ENCODE measurements at places on chromosomes 16 and 17. TPM values are rescaled to one million over a fixed set of nuclear protein-coding genes. Genes with fewer than 3 reads are reported as not detected.
A peak's percentile ranks its signal among the peaks of the same experiment; 100 is the strongest.

Gene BICDL2
- not detected for polyA plus RNA-seq

Gene UBE2G1
- polyA plus RNA-seq, result 66.6 TPM

Gene PABPN1L
- polyA plus RNA-seq, result not detected

Gene NPW
- not detected for polyA plus RNA-seq

Gene KRTAP16-1
- polyA plus RNA-seq, result 0.58 TPM

Gene BTBD17
- polyA plus RNA-seq, result not detected

GRCh38 chr16:970766-971581 lies at the start of gene LMF1:
Gene LMF1 (minus strand): TSS chr16:970984. CDS start chr16:970980, 4 bp downstream.
- peak; percentile 93 for DNase-seq

GRCh38 chr17:76262732-76263344 lies 2.3 kb upstream of the UBALD2 start:
- no peak for DNase-seq

- DNase-seq, result no peak
Measured at GRCh38 chr17:28725166-28725659, 820 bp downstream of the TLCD1 start.

DNA sequence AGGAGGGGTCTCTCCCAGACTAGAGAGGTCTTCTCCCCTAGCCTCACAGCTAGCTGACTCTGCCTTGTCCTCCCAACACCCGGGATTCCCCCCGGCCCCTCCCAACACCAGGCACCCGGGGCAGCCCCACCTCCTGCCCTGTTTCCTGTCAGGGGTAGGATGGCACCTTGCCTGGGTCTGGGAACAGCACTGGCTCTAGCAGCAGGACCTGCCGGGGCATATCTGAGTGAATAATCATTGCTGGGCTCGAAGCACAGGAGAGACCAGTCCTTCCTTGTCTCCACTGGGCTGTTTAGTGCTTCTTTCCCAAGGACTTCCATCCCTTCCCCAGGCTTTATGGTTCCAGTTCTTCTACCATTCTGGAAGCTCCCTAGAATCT lies 25.7 kb downstream of the MINK1 start:
- no peak for DNase-seq

DNA sequence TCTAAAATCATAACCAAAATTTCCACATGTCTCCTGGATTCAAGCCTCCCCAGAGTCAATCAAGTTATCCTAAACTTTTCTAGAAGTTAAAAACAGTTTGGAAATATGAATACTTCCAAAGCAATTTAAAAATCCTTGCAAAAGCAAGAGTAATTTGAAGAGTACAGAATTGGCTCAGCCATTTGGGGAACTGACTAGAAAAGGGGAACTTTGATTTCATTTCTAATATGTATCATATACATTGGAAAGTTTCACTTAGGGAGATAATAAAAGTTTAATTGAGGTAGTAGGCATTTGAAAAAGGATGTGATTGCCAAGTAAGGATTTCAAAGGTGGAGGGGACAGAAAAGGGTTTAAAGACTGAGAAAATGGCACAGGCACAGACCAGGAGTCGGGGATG lies 9.0 kb upstream of the SLFN12L start:
- no peak for DNase-seq

- no peak for DNase-seq
Measured at GRCh38 chr16:65339062-65339461, 217.2 kb upstream of the CDH11 start.

- DNase-seq, result no peak
Measured at GRCh38 chr16:54652201-54652770, 278.4 kb upstream of the IRX5 start.

DNA sequence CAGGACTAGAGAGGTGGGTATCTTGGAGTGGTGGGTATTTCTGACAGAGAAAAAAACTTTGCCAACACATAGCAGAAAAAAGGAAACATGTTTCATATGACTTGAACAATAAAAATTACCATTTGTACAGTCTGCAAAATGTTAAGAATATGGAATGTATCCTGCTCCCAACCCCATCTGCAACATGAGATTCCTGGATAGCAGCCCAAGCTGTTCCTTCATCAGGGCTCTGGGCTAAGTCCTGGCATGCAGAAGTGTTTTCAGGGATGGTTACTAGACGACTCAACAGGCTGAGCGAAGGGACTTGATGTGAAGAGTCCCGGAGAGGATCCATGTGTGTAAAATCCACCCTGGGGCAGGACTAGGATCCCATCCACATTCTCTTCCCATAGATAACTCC lies 121.0 kb upstream of the IRX3 start:
- DNase-seq, result no peak

DNA sequence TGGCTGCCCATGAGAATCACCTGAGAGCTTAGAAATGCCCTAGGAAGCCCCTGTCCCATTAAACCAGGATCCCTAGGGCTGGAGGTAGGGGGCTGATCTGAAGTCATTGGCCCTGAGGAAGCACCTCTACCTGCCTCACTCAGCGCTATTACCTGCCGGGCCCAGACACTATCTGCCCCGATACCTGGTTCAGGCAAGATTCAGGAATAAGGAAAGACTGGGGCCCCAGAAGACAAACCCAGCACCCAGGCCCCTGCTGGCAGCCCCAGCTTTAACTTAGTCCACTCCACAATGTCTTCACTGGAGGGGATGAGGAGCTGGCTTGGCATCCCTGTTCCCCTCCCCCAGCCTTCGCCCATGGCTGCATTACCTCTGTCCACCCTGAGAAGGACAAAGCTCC lies 126.3 kb downstream of the GAS7 start:
- no peak for DNase-seq

- DNase-seq, result no peak
Measured at GRCh38 chr17:4533523-4534504, 21.4 kb downstream of the MYBBP1A start.

DNA sequence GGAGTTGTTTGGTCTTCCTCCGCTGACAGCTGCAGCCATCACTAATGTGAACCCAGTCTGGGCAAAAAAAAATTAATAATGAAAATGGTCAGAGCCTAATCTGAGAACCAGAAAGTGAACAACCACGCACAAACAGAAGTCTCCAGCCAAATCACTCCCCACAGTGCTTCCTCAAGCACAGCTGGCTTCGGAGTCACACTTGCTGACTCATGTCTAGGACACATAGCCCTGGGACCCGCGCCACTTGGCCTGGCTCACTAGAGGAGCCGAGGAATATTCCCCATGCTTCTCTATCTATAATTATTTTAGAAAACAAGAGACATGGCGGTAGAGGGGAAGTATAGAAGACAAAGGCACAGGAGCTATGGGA lies 109.1 kb downstream of the ZFHX3 start:
- DNase-seq, result no peak

DNA sequence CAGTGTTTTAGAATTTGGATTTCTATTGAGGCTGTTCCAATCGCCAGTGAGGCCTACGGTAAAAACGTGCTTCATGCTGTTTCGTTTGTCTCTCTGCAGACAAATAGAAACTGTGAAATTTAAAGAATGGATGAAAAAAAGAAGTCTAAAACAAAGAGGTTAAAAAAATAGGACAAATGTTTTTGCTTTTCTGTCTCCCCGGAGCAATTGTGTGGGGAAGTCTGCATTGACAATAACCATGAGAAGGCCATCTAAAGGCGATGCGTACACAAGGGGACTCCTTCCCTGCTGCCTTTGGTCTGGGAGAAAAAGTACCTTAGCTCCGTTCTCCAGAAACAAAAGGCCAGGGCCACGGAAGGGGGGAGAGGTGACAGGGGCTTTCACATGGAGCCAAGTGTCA lies 4.6 kb upstream of the ZFHX3 start:
- DNase-seq, result no peak

GRCh38 chr17:7223375-7223774 lies 3.6 kb downstream of the ACADVL start:
- DNase-seq, result no peak

DNA sequence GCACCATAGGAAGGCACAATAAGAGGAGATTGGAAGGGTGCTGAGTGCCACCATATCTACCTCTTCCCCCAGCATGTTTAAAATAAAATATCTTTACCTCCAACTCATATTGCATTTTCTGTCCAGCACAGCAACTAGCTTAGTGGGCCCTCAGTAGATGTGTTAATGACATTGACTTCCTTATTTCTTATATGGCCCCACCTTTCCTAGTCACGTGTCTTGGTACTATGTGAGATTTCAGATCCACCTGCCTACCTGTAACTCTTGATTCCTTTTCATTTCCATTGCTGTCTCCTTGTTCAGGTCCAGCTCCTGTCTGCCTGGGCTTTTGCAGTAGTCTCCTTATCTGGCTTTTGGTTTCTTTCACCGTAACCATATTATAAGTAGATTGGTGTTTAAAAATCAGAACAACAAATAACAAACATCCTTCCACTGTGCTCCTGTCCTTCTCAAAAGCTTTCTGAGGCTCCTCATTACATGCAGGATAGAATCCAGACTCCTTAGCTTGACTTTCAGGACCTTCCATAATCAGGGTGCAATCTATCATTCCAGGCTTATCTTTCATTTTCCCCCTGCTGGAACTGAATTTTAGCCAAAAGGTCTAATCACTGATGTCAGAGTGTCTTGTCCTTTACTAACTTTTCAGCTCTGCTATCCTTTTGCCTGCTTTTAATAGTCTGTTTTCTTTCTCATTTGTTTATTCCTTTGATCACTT lies 71.3 kb downstream of the FTO start:
- DNase-seq, result no peak

DNA sequence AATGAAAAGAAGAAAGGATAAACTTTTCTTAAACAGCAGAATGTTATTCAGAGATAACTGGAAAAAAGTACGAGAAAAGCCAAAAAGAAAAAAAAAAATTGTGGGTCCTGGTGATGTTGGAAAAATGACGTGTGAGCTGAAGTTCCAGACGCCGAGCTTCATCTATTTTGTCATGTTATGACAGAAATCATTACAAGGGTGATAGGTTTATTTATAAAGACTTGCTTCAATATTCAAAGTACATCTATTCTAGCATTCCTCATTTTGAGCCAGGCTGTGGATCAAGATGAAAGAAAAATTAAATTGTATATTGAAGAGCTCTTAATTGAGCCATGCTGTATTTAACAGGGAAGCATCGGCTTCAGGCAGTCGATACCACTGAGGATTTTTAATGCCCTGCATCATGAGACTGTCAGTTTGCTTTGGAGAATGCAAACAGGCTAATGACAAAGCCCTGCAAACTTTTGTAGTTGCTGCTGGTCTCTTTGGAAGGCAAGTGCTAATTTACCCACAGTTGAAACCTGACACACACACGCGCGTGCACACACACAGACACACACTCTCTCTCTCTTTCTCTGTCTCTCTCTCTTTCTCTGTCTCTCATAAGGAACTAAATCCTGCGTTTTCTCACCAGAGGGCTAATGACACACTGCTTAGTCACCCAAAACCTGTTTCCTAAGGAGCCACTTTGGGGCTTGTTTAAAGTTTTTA lies 110.7 kb downstream of the WWOX start:
- DNase-seq, result no peak

DNA sequence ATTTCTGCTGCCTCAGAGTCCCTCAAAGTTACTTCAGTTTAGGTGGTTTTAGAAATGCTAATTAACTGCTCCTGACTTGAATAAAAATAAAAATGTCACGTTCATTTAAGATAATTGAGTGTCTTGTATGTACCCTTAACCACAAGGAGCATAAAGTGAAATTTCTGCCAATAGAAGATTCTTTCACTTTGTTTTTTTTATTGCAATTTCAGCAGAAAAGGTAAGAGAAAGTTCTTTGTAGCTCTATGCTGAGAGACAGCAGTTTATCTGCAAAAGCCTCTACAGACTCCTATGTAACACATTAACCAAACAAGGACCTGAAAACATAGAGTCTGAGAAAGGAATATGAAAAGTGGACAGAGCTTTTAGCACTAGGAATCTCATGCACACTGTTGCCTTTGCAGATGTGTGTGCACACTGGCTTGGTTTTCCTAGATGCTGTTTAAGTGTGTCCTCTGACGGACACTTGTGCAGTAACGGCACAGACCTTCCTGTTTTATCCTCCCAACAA lies 11.6 kb downstream of the ARHGAP44 start:
- DNase-seq, result no peak

GRCh38 chr16:12538667-12539091 lies 265.0 kb downstream of the CPPED1 start:
- no peak for DNase-seq

- DNase-seq, result no peak
Measured at GRCh38 chr16:56945847-56946527, 14.0 kb downstream of the HERPUD1 start.

DNA sequence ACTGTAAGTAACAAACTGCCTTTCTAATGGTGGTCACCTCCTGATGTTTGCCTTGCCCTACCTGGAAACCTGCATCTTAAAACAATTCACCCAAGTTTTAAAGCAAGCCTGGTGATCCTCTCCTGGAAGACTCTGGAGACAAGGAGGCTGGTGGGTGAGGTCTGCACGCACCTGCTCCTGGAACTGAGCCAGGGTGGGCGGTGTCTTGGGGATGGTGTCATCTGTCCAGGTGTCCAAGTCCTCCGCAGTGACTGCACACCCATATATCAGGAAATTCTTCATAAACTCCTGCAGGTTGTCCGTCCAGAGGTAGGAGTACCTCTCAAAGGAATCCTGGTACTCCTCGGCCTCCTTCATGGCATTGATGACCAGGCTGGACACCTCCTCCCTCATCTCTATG lies 44.9 kb downstream of the DNAH17 start:
- DNase-seq, result no peak

GRCh38 chr17:1454541-1454940 lies 1.5 kb downstream of the CRK start:
- no peak for DNase-seq

DNA sequence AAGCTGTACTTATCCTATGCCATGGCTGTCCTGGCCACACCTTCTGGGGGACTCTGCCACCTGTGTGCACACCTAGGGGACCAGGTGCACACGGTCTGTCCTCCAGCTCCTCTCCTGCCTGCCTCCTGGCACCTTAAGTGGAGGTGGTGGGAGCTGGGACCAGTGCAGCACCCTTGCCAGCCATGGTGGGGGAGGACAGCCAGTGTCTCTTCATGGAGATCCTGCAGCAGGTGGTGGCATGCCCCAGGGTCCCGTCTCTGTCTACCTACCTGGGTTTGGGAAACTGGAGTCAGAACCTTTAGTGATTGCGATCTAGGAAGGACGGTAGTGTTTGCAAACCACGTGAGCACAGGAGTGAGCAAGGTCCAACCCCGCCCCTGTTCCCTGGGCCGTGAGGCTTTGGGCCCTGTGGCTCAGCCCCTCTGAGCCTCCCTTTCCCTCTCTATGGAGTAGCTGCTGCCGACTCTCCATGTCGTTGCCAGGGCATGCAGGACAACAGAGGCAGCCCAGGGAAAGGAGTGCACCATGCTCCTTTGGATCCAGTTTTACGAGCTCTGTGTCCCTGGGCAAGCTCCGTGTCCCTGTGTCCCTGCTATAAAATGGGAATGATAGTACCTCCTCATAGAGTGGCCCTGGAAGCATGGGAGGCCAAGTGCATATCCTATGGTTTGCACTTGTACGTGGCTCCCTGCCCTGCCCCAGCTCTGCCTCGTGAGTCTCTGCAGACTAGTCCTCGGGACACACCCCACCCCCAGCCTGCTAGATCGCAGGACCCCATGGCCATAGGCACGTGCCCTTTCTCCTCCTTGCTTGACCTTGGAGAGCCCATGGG lies 7.1 kb downstream of the ADGRG1 start:
- DNase-seq, result no peak

GRCh38 chr17:17685775-17686291 lies 4.6 kb downstream of the RAI1 start:
- no peak for DNase-seq

GRCh38 chr17:77859035-77859810 lies 99.3 kb upstream of the TNRC6C start:
- no peak for DNase-seq

- peak; percentile 54 for DNase-seq
Measured at GRCh38 chr17:57956291-57957119, 1.3 kb upstream of the CUEDC1 start.
